ENCODE measurements at places on chromosomes 16 and 17.

GRCh38 chr16:17915791-17916190, 420.7 kb downstream of the NPIPA8 start:
- no peak for DNase-seq

DNA sequence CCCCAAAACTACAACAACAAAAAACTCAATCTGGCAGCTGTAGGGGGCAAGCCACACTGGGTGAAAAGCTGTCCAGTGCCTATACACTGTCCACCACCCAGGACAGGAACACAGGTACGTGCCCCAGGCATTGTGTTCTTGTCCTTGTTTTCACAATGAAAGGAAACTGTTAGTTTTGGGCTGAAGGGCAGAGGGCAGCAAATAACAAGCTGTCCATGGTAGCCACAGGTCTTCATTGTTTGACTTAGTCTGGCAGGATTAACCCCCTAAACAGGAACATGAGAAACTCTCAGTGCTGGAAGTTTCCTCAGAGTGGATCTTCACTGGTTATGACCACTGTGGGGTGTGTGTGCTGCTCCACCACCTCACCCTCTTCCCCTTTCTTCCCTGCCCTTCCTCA, 224.6 kb upstream of the N4BP1 start:
- DNase-seq = no peak

GRCh38 chr17:807523-808294, 25.6 kb downstream of the MRM3 start:
- DNase-seq = no peak

GRCh38 chr16:24635900-24636610, 93.4 kb upstream of the TNRC6A start:
- DNase-seq = no peak

DNA sequence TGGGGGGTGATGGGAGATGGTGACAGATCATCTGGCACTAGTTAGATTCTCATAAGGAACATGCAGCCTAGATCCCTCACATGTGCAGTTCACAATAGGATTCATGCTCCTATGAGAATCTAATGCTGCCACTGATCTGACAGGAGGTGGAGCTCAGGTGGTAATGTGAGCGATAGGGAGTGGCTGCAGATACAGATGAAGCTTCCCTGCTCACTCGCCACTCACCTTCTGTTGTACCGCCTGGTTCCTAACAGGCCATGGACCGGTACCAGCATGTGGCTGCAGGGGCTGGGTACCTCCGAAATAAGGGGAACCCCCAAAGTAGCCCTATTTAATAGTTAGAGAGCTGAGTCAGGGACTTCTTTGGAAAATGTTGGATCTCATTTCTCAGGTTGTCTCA, 60.4 kb downstream of the GPRC5B start:
- DNase-seq = no peak

DNA sequence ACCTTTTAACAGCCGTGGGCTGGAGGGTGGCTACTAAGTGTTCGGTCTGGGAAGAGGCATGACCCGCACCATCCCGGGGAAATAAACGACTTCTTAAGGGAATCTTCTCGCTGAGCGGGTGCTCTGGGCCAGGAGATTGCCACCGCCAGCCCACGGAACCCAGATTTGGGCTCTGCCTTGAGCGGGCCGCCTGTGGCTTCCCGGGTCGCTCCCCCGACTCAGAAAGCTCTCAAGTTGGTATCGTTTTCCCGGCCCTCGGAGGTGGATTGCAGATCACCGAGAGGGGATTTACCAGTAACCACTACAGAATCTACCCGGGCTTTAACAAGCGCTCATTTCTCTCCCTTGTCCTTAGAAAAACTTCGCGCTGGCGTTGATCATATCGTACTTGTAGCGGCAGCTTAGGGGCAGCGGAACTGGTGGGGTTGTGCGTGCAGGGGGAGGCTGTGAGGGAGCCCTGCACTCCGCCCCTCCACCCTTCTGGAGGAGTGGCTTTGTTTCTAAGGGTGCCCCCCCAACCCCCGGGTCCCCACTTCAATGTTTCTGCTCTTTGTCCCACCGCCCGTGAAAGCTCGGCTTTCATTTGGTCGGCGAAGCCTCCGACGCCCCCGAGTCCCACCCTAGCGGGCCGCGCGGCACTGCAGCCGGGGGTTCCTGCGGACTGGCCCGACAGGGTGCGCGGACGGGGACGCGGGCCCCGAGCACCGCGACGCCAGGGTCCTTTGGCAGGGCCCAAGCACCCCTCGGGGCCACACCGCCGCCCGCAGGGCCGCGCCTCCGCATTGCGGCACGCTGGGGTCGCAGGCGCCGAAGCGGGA, 3.6 kb upstream of the CBX4 start:
- no peak for DNase-seq

DNA sequence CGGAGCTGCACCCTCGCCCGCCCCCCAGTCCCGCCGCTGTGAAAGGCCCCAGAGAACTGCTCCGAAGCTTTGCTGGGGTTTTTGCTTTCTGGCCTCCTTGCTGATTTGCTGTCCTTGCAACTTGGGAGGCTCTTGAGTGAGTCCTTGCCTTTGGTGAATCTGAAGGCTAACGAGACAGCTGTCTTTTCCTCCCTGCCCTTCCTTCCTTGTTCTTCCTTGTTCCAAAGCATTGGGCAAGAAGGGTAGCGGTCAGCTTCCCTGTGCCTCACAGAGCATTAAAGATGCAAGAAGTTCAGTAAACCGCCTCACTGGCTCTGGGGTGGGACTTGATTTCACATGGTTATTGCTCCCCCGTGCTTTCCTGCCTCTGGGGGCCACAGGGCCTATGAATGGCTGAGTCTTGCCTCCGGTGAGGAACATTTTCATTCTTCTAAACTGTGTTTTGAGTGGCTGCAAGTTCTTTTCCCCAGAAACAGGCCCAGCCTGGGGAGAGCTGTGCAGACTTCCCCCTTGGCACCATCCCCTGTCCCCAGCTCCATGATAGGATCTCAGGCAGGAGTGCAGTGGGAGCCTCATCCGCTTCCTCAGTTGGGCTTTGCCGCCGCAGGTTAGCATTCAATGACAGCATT, 1.4 kb downstream of the YPEL2 start:
- DNase-seq = no peak

DNA sequence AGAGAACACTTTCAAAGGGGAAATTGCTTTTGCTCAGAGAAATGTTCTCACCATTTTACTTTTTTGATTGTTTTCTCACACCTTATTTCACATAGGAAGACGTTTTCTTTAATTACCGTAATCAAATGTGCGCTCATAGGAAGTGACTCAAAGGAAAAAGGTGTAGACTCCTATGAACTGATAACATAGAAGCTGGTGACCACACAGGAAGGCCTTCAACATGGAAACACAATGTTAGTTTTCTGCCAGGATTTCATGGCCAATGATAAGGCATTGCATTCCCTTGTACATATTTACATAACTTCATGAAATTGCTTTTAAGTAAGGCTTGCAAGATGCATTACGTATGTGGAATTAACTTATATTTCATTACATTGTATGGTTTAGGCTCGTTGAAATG, 40.9 kb upstream of the KCNJ16 start:
- no peak for DNase-seq

GRCh38 chr17:76416899-76417298, 32.5 kb downstream of the SPHK1 start:
- DNase-seq = no peak

DNA sequence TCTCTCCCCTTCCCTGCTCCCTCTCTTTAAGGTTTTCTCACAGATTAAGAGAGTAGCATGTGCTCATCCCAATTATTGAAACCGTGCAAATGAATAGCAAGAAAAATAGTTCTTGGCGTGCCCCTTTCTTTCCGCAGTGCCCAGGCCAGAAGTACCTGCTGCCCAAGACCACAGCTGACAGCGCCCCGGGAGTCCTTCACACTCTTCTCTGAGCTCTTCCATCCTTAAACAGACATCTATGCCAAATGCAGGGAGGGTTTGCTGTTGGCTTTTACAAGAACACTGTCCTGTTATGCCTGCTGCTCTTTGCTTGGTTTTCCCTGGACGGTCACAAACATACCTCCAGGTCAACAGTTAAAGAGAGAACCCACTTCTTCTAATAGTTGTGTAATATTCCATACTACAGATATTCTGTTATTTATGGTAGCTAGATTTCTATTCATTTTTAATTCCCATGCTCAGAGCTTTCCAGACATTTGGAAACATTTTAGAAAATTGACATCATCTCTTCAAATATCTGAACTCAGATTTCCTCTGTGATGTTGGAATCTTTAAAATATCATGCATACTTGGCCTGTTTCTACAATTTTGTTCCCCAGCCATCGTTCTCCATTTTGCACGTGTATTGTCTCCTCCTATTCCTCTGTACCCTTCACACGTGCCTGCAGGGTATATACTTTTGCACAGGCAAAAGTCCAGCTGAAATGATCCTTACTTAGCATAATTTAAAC, 416.7 kb downstream of the WWOX start:
- DNase-seq = no peak

Data from cortex of kidney (tissue), 1 donor.